ENCODE measurements at places on chromosomes 11 and 22.
A peak's percentile ranks its signal among the peaks of the same experiment; 100 is the strongest.

DNA sequence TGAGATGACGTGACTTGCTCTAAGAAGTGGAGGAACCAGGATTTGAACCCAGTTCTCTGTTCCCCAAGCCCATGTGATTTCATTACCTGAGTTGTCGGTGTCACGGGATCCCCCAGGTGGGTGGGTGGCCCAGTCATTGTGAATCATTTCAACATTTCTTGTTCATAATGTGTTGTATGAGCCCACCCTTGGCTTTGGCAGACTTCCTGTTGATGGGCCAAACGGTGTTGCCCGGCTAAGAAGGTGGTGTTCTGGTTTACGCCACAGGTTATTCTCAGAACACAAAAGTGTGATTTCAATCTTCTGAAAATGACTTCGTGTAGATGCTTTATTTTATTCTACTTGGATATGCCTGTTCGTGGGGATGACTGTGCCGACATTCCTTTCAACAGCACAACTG is 21.6 kb upstream of the ST14 start:
- DNase-seq: no peak

- DNase-seq: no peak
Observed at GRCh38 chr11:16603245-16603644, 135.2 kb upstream of the C11orf58 start.

DNA sequence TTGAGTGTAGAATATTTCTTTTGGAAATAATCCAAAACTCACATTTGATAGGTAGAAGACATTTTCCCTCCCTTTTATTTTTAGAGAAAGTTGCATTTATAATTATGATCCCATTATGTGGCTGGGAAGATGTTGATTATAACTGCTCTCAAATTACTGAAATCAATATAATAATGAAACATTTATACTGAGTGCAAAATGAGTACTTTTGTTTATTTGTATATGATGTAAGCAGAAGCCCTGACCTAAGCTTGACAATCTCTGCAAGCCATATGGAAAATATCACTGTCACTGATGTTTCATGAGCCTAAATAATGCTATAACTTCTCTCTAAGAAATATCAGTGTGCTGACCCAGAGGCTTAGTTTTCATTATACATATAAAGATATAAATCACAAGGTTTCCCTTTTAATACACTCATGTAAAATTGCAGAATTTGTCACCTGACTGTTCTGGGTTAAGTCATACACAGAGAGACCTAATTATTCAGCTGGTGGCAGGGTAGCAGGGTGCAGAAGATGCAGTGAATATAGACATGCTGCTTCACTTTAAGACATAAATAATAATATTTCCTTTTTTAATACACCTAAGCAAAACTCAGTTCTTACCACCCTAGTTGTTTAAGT is 99.2 kb downstream of the BBOX1 start:
- DNase-seq: no peak

DNA sequence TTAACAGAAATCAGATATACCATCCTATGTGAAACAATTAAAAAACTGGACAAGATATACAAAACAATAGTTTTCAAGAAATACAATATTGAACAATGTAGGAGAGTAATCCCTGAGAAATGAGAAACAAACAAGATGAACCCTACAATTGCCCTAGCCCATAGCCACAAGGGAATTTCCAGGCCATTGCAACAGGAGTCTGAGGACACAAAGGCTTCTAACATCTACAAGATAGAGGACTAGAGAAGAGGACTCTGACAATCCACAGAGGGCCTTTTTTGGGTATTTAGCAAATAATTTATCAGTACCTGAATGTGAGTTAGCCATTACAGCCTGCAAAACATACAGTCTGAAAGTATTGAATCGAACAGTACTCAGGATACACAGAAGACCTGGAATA is 251.7 kb downstream of the GRM5 start:
- no peak for DNase-seq

DNA sequence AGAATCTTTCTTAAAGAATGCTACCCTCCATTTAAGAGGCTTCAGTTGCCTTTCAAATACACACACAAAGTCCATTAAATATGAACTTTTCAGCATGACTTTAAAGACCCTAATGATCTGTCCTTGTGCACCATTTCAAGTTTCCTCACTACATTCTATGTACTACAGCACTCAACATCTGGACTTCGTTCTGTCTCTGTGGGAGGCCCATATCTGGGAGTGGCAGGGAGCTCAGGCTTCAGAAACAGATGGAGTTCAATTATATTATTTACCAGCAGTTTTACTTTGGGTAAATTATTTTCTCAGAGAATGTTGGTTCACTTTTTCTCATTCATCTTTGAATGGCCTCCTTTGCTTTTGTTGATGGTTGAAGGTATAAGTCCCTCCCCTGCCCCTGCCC is 67.4 kb downstream of the ANO3 start:
- no peak for DNase-seq

DNA sequence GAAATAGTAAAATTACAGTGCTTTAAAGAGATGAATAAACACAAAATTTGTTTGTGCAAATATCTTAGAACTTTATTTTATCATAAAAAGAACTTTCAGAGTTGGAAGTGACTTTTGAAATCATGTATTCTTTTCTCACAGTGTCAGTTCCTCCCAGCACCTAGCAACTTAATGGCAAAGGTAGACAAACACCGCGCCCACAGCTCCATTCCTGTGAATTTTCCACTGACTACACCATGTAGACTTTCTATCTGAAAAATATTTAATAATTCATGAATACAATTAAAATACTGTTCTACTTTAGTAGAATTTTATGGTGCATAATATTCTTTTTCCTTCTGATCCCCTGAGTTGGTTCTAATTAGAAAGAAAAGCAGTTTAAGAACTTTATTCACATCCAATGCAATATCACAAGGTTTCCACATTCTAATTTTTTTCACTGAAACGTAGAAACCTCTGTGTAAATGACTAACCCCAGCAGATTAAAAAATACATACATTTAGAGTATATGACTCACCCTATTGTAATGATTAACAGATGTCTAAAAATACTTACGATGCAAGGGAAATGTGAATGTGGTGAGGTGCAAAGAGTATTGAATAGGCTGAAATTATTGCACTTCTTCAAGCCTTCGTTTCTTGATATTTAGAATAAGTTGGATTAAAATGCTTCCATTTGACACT is 218.2 kb upstream of the CCDC179 start:
- DNase-seq: no peak

- DNase-seq: peak; percentile 59
Observed at GRCh38 chr22:29478326-29479276, 1.4 kb upstream of the NEFH start.

- no peak for DNase-seq
Observed at GRCh38 chr11:133693110-133693509, 152.2 kb downstream of the SPATA19 start.

GRCh38 chr22:47298017-47298785 is 535.8 kb downstream of the TBC1D22A start:
- no peak for DNase-seq

DNA sequence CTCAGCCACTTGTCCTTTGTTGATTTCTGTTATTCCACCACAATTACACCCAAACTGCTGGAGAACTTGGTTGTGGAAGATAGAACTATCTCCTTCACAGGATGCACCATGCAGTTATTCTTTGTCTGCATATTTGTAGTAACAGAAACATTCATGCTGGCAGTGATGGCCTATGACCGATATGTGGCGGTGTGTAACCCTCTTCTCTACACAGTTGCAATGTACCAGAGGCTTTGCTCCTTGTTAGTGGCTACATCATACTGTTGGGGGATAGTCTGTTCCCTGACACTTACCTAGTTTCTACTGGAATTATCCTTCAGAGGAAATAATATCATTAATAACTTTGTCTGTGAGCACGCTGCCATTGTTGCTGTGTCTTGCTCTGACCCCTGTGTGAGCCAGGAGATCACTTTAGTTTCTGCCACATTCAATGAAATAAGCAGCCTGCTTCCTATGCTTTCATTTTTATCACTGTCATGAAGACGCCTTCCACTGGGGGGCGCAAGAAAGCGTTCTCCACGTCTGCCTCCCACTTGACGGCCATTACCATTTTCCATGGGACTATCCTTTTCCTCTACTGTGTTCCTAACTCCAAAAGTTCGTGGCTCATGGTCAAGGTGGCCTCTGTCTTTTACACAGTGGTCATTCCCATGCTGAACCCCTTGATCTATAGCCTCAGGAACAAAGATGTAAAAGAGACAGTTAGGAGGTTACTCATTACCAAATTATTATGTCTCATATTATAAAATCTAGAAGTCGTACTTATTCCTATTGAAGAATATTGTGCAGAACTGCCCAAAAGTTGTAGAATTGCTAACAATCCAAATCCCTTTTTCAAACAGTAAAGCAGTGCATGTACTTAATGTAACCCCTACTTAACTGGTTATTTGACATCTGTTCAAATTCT is 53.2 kb downstream of the OR4C6 start:
- DNase-seq: no peak

- no peak for DNase-seq
Observed at GRCh38 chr11:101786421-101786820, 128.4 kb upstream of the CEP126 start.

DNA sequence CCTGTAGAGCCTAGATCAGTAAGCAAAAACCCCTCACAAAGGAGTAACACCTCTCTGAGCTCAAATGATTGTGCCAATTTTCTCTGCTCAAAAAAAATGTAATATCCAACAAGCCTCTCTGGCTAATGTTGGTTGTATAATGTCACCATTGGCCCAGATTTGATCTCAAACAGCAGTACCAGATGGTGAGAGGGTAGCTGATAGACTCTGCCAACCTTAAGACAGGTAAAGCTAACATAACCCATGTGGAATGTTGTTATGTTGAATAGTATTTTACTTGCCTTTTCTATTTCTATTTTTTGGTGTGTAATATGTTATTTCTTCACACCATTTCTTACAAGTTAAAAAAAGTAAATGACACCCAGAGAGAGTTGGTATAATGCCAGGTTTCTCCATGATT is 166.7 kb upstream of the GUCY1A2 start:
- no peak for DNase-seq

- DNase-seq: no peak
Observed at GRCh38 chr11:6695377-6695776, 12.2 kb upstream of the MRPL17 start.

GRCh38 chr11:8080674-8081590 is at the start of gene TUB:
TSS of gene TUB (plus strand) at chr11:8081211. CDS start at chr11:8081511, 300 bp downstream.
- peak; percentile 63 for DNase-seq

DNA sequence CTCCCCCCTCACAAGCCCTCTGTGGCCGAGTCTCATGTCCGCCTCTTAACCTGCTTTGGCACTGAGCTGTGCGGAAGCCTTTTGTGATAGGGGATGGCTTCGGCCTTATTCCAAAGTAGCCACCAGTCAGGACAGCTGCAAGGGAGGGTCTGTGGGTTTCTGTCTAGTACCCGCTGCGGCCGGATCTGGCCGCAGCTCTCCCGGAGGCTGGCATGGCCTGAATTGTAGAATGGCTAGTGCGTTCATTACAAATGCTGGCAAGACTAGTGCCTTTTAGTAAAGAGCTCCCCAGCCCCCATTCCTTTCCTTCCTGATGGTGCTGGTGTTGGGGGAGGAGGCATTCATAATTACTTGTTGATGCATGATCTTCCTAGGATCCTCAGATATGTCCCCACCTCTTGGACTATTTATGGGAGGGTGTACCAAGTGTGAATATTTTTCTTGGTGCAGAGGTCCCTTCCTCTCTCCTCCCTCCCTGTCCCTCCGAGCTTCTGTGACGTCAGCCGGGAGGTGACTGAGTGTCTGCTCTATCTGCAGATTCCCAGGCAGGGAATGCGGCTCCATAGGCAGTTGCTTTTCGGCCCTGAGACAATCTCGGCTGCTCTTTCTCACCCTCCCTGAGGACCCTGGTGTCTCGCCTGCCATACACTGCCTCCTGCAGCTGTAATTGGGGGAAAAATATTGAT is 108.7 kb upstream of the E2F8 start:
- DNase-seq: no peak

- DNase-seq: no peak
Observed at GRCh38 chr11:77886401-77886800, 65.5 kb downstream of the AAMDC start.

DNA sequence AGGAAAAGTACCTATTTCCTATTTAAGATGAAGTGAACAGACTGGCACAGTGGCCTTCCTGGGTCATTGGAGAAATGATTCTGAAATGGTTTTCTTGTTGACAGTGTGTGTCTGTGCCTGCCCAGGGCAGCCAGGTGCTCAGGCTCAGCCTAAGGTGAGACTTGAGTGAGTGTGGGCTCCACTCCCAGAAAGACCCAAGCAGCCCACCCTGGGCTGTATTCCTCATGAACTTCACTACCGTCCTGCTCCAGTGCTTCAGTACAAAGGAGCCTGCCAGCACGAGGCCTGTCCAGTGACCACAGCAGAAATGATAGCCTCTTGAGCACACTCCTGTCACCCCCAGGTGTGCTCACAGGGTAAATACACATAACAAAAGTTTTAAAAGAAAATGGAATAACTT is 49.5 kb downstream of the GAB4 start:
- DNase-seq: no peak

GRCh38 chr22:21641417-21641788 is 699 bp upstream of the SDF2L1 start:
- DNase-seq: no peak

DNA sequence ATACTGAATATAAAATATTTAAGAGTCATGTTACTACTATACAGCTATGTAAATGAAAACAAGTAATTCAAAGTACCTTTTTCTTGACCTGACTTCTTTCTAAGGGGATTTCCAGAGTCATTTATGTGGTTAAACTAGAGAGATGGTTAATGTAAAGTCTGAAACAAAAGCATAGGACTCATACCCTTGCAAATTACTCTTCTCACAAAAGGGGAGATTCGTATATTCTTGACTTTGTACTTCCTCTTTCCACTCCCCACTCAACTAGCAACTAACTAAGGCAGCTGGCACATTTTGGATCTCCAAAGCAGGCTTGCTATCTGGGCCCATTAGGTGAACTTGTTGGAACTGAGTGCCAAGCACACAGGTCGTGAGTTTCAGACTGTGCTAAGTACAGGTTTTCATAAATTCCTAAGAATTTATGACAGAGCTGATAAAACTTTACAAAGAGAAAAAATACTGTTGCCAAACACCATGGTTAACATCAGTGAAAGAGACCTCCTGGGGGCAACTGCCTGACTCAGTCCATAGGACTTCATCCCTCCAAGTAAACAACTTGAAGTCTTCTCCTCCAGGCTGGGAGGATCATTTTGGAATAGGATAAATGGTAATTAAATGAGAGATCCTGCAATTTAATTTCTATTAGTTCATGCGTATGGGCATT is 77.0 kb upstream of the DDI1 start:
- DNase-seq: no peak

DNA sequence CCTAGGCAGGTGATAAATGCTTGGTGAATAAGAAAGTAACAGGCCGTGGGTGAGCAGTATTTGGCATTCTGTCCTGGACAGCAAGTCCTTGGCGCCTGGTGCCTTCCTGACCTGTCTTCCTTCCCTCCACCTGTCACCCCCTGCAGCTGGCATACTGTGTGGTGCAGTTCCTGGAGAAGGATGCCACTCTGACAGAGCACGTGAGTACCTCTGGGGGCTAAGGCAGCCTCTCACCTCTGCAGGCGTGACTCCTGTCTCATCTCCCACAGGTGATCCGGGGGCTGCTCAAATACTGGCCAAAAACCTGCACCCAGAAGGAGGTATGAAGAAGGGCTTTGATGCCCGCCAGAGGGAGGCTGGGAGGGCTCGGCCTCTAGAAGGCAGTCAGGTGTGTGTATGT is 4.4 kb downstream of the GPHA2 start:
- no peak for DNase-seq

Measured in right kidney (tissue), 9 donors.